ENCODE measurements at places on chromosomes 13 and 19. TPM values are rescaled to one million over a fixed set of nuclear protein-coding genes. Genes with fewer than 3 reads are reported as not detected.
A peak's percentile ranks its signal among the peaks of the same experiment; 100 is the strongest.

The ANKRD24 gene
- total RNA-seq, result 0.72 TPM

The ZNF850 gene
- 3.2 TPM for total RNA-seq

- DNase-seq, result peak; percentile 9
These were observed 19.0 kb downstream of the MEGF8 start for GRCh38 chr19:42344336-42344893.

DNA sequence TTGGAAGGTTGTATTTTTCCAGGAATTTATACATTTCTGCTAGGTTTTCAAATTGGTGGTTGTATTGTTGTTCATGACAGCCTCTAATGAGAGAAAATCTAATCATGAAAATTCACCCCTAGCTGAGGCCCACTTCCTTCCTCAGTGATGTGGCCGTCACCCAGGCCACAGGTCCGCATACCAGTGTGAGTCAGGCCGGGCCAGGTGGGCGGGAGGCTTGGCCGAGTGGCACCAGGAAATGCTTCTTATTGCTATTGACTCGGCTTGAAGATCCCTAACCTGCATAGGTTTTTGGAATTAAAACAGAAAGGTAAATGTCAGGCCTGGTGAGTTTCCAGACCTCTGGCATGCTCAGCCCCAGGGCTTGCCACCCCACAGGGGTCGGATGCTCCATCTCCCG, 88.7 kb downstream of the SCGB2B2 start:
- no peak for DNase-seq

DNA sequence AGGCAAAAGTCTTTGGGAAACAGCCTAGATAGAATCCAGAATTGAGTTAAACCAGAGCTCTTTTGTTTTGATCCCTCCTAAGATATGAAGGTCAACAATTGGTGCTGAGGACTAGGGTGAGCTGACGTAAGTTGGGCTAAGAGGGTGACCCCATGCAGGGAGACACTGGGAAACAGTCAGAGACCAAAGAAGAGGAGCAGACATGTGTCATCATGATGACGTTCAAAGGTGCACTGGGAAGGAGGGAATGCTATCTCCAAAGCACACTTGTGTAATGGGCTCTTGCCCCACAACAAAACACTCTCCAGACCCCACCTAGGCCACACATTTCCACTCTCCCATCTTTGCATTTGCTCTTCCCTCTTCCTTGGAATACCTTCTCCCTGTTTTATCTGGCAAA, 481.4 kb downstream of the COG6 start:
- no peak for DNase-seq

DNA sequence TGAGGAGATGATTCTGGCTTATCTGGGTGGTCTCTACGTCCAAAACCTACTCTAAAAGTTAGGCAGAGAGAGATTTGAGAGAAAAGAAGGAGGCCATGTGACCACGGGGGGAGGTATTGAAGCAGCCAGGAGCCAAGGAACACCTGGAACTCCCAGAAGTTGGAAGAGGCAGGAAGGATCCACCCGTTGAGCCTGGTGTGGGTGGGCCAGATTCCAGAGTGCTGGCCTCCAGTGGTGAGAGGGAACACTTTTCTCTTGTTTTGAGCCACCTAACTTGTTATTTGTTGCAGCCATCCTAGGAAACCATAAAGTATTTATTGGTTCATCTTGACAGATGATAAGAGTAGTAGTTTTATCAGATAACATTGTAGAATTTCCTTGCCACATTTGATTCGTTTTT, 396.9 kb downstream of the MYO16 start:
- DNase-seq, result no peak

DNA sequence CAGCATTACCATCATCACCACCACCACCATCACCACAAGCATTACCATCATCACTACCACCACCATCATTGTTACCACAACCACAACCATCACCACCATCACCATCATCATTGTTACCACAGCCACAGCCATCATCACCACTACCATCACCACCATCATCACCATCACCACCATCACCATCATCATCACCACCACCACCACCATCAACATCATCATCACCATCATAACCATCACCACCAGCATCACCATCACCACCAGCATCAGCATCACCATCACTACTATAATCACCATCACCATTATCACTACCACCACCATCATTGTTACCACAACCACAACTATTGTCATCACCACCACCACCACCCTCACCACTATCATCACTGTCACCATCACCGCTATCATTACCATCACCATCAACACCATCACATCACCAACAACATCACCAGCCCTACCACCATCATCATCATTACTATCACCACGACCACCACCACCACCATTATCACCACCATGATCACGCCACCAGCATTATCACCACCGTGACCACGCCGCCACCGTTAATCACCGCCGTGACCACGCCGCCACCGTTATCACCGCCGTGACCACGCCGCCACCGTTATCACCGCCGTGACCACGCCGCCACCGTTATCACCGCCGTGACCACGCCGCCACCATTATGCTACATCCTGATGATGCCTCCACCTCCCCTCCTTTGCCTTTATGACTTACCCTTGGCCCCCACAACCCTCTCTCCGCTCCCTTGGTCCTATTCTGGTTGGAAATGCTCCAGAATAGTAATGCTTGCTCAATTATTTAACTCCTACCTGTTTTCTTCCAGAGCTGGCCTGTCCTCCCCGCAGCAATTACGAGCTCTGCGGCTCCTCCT, 10.0 kb upstream of the FXYD3 start:
- peak; percentile 62 for DNase-seq

DNA sequence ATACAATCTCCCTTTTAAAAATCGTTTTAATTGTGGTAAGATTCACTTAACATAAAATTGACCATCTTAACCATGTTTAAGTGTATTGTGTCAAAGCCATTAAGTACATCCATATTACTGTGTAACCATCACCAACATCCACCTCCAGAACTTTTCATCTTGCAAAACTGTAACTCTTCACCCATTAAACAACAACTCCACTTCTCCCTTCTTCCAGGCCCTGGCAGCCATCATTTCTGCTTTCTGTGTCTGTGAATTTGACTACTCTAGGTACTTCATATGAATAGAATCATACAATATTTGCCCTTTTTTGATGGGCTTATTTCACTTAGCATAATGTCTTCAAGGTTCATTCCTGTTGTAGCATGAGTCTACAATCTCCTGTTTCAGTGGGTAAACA, 36.5 kb upstream of the VWA8 start:
- DNase-seq, result no peak

Measured in osteoblast (primary cell).